ENCODE measurements at places on chromosomes 3 and 15.

- no peak for DNase-seq
Observed at GRCh38 chr3:171192176-171192854, 165.8 kb upstream of the SLC2A2 start.

- no peak for DNase-seq
Observed at GRCh38 chr3:170714122-170714521, 128.2 kb upstream of the SLC7A14 start.

GRCh38 chr3:74402821-74403220, 211.6 kb downstream of the CNTN3 start:
- DNase-seq = no peak

DNA sequence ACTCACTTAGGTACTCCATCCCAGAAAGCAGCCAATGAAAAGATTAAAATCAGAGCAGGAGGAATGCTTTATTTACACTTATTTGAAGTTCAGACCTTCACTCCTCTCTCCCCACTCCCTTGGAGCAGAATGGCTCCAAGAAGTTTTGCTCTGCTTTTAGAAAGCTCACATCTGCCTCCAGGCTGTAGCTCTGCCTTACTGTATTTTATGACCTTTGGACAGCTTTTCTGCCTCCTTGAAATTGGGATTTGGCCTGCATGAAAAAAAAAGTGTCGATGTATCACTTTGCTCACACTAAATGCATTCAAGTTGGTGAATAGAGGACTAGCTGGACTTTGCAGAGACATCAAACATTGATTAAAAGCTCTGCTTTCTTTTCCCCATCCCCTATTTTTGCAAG, 95.3 kb downstream of the SLC9A9 start:
- no peak for DNase-seq

GRCh38 chr15:68819495-68820294, 1.0 kb downstream of the ANP32A start:
- DNase-seq = peak; percentile 54

DNA sequence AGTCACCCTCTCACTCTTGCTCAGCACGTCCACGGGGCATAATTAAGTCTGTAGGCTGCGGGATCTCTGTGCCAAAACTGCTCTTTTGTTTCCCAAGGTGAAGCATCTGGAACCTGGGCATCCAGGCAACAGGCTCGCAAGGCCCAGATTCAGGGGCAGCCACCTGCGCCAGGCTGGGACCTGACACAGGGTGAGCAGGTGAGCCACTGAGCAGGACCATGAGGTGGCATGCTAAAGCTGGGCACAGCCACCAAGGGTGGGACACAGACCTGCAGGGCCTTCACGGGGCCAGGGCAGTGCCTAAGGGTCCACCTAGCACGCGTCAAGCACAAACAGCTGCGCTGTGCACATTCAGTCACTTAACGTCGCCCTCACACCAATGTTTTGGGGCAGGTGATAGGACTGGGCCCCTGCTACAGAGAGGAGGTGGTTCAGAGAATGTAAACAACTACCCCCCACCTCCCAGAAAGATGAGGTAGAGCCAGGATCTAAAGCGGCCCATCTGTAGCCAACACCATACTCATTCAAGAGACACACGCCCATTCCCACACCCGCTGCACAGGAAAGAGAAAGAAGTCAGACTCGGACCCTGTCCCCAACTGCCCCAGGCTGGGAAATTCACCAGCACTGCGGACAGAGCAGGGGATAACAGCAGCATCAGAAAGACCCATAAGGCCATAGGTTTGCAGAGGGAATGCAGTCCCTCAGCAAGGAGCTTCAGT, 16.3 kb downstream of the XXYLT1 start:
- DNase-seq = no peak

DNA sequence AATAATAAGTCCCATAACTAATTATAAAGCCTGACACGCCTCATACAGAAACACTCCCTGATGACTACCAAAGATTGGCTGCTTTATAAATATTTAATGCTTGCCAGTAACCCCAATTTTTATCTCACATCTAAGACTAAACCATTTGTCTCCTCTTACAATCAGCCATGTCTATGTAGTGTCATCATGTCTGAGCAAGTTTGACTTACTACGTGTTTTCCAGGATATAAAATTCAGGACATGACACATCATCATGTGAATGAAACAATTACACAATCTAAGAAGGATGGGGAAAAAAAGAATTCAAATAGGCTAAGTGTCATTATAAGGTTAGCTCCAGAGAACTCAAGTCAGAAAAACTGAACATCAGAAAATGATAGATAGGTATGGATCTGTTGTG, 208.7 kb downstream of the MECOM start:
- no peak for DNase-seq

DNA sequence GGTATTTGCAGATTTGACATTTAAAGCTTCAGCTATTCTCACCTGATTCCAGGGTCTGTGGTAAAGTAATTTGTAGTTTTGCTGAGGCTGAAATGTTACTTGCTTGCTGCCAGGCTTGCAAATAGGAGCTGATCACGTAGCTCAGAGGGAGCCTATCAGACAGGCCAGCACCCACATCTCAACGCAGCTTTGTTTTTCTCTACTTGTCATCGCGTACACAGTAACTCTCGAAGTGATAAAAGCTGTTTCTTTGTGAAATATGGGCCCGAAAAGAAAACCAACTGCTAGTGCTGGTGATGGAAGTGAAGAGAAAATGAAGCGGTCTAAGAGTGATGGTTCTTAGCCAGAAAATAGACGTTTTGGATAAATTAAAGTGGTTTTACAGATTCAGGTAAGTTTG, 23.4 kb downstream of the RAB5A start:
- DNase-seq = no peak

DNA sequence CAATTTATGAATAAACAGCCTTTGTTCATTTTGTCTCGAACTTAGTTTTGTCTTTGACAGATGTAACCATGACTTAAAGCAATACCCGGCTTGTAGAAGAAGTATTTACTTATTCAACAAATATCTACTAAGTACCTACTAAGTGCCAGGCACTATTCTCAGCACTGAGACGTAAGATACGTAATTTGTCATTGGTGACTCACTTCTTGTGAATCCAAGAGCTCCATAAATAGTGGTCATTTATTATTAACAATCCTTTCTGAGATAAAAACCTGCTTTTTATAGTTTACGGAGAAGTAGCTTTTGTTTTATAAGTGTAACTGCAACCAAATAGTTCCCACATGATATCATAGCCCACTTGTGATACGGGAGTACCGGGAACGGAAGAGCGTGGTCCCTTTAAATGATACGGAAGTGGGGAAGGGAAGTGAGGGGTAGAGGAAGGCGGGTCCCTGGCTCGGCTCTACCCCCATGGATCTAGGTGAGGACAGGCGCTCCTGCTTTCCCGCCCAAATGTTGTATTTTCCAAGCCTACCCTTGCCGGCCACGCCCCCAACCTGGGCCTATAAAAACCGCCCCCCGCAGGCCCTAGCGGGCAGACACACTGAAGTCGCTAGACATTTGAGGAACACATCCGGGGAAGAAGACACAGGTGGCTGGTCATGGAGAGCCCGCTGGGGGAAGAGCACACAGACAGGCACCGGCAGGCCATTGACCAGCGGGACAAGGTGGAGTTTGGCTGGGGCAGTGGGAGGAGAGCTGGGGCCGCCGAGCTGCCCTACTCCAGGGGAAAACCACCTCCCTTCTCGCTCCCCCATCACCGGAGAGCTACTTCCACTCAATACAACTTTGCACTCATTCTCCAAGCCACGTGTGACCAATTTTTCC, at the start of gene SAMMSON:
Gene SAMMSON (plus strand): TSS at position 594 of the 888 bp plus-strand sequence.
- no peak for DNase-seq

DNA sequence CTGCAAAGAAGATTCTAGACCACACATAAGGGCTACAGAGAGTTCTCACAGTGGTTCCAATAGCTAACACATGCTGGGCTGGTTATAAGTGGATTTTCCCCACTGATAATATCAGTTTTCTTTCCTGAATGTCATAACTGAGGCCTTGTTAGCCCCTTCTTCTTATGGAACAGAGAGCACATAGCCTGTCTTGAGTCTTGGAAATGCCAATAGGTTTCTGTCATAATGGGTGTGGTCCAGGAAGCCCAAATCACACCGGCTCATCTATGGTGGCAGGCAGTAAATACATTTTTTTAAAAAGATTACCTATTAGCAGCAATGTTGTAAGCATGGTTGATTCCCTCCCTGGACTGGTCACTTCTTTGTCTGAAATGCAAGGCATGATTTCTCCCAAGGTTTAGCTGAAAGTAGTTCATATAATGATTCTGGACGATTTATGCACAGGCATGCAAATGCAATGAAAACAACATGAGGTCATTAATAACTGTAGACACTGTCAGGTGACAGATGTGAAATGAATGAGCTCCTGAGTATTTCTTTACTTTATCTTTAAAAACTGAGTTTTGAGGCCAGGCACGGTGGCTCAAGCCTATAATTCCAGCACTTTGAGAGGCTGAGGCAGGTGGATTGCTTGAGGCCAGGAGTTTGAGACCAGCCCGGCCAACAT, 67.2 kb upstream of the ATP2C1 start:
- DNase-seq = no peak

DNA sequence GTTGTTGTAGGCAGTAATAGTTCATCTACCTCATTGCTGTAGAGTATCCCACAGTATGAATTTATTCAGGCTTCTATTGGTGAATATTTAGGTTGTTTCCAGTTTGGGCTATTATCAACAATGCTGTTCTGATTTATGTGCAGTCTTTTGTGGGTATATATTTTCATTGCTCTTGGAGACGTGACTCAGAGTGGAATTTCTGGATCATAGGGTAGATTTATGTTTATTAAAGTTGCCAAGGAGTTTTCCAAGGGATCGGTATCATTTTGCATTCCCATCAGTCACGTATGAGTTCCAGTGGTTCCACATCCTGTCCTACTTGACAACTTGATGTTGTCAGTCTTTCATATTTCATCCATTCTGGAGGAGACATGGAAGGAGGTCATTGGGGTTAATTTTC, 8.4 kb upstream of the HRH1 start:
- DNase-seq = no peak

- no peak for DNase-seq
Observed at GRCh38 chr3:166422556-166422955, 585.3 kb upstream of the BCHE start.

- no peak for DNase-seq
Observed at GRCh38 chr15:77440378-77440999, 19.8 kb downstream of the HMG20A start.

DNA sequence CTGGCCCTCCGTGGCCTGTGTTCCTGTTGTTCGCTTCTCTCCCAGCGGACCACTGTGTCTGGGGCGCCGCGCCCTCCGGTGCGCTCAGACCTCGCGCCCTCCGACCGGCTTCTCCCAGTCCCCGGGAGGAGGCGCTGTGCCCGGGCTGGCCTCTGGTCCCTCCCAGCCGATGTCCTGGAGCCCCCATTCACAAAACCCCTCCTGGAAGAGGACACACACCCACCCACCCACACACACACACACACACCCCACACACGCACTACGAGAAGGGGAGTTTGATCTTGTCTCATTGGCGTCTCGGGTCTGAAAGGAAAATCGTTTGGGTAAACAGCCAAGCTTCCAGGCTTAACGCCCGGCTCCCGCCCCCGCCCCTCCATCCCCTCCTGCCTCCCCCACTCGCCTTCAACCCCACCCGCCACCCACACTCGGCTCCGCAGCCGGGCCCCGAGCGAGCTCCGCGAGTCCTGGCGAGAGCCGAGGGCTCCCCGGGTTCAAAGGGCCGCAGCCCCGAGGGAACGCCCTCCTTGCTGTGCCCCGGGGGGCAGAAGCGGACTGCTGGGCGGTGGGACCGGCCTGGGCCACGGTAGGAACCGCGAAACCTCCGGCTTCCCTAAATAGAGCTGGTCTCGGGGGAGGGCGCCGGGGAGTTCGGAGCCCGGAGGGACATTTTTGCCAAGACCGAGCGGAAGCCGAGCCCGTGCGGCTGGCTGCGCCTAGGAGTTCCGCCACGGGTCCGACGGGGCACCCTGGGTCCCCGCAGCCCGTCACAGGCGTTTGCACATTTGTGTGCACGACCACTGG, 23.6 kb downstream of the NR2F2 start:
- no peak for DNase-seq

GRCh38 chr3:171132873-171133272, 106.4 kb upstream of the SLC2A2 start:
- DNase-seq = no peak

DNA sequence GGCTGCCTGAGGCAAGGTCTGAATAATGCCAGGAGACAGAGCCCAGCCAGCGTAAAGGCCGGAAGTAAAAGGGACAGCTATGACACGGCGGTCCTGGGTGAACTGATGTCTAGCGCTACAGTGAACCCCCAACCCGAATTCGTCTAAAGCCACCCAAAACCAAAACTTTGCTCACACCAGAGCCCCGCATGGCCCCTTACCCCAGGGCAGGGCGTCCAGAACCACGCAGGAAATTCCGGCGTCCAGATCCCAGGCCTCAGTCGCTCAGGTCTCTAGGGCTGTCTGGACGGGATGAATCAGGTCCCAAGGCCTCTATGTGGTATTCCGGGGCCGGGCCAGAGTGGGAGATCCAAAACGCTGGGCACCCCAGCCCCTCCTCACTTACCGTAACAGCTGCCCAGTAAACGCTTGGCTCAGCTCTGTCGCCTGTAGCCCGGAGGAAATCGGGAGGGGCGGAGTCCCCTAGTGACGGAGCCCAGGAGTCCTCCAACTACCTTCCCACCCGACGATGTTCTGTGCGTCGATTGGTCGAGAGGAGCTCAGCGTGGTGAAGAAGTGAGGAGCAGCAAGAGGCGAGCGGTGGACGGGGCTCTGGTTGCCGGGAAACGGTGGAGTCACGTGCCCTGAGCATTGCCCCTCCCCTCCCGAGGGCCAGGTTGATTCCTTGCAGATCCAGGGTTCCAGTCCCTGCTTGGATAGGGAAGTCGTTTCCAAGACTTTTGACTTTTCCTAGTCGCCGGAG, at the start of gene CCDC32:
Gene CCDC32 (minus strand): TSS at position 452 of the 742 bp plus-strand sequence. CDS start 2,027 bp downstream, outside the sequence.
- DNase-seq = peak; percentile 94

DNA sequence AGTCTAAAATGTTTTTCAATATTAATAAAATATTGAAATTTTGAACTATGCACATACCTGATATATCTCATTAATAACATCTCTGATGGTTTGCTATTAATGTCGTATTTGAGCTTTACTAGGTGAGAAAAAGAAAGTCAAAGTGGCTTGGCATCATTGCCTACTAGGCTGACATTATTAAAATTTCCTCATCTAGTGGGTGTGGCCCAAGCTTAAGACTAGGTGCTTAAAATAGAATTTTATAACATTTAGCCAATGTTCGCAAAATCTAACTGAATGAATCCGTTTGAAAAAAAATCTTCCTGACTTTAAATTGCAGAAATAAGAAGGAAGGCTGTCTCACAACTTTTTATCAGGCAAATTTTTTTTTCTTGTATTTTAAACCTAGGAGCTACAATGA, 46.1 kb downstream of the ABI3BP start:
- DNase-seq = no peak

DNA sequence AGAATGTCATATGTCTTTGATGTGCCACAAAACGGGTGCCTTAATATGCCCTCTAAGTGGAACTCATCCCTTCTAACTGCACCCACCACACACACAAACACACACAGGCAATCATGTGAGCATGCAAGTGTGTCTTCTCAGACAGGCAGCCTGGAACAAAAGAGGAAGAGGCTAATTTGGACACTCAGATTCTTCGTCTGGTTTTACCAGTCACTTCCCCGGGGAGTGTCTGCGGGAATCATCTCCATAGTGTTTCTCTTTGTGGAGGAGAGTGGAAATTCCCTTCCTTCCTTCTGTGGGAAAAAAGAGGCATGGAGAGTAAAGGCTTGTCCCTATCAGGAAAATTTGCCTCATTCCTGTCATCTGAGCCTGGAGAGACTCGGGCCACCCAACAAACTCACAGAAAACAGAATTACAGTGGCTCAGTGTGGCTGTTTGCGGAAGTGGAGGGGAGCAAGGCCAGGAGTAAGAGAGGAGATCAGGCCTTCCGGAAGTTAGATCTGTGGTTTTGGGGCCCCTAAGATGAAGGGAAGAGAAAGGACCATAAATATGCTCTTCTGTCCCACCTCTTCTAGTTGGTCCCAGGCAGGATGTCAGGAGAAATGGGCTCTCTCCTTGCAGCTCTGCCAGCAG, 212.6 kb upstream of the SEMA6D start:
- DNase-seq = no peak

- no peak for DNase-seq
Observed at GRCh38 chr3:185781759-185782158, 43.1 kb downstream of the IGF2BP2 start.

Measured in CD4-positive, alpha-beta T cell treated with Interleukin-6 for 4 hours (primary cell).